ENCODE measurements at places on chromosomes 11 and 22. TPM values are rescaled to one million over a fixed set of nuclear protein-coding genes. Genes with fewer than 3 reads are reported as not detected.

GRCh38 chr11:85652786-85653447 is 5.2 kb downstream of the TMEM126A start:
- DNase-seq = no peak

OR52I2 gene
- total RNA-seq = not detected

PDE2A gene
- 1.5 TPM for total RNA-seq

DNA sequence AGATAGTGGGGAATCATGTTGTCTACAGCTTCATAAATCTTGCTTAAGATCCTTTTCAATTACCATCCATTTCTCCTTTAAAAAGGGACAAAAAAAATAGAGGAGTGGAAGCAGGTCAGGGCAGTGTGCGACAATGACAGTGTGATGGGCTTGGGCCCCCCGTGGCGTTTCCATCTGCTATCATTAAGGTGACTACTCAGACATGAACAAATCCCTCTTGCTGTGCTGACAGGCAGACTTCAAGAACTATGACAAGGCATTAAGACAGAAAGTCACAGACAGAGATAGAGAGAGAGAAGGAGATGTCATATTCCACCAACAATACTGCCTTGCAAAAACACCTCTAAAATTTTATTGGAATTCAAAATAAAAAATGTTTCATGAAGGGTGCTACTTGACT is 263.2 kb downstream of the DCDC1 start:
- DNase-seq = no peak

- peak; percentile 46 for DNase-seq
Measured at GRCh38 chr22:37126383-37126782, 16.9 kb upstream of the TMPRSS6 start.

DNA sequence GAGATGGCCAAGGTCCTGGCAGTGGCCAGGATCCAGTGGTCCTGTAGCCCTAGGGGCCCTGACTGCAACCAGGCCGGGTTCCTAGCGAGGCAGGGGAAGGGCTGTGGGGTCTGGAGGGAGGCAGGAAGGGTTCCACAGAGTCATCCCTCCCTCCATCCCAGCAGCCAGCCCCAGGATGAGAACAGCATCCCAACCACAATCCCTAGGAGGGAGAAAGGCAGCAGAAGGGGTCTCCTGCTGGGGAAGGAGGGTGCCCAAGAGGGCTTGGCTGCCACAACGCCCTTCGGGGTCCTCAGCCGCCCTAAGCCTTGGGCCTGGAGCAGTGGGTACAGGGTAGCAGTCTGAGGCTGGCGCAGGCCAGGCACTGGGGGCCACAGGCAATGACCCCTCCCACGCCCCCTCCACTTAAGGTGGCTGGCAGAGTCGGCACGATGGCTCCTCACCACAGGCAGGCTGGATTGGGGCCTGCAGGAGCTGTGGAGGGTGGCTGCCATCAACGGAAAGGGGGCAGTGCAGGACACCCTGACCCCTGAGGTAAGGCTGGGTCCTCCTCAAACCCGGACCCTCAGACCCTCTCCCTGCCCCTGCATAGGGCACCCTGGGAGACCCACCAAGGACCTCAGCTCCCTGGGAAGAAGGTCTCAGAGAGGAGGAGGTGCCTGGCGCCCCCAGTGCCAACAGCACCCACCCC is 7.2 kb downstream of the SLC22A12 start:
- DNase-seq = no peak

TMPRSS6 gene
- not detected for total RNA-seq

ESRRA gene
- 38.8 TPM for total RNA-seq

GRCh38 chr11:119263352-119263940 is 53.5 kb downstream of the MCAM start:
- DNase-seq = no peak

DNA sequence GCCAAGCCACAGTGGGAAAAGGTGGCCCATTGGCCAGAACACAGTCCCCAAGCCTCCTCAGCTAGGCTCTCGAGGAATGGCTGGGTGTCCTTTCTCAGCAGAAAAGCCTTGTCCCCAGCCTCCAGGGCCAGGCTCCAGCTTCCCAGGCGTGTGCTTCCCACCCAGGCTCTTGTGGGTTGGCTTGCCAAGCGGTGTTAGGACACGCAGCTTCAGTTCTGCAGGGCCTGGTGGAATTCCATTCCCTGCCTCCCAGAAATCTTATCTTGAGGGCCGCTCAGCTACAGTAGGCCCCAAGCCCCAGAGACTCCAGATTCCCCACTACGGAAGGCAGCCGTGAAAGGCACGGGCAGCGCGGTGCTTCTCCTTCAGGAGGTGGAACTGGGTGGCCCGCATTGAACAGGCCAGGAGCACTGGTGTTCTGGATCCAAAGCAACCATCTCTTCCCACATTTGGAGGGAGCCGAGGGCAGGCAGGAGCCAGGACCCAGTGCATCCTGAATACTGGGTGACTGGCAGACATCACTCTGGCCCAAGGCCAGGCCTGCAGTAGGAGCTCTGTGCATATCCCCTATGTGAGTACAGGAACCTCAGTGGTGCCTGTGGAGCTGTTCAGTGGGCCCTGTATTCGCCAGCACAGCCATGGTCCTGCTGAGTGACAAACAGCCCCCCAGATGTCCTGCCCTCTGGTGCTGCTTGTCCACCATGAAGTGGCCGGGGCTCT is 16.7 kb upstream of the KCNQ1OT1 start:
- DNase-seq = no peak

- no peak for DNase-seq
Measured at GRCh38 chr11:119423509-119424254, 710 bp upstream of the THY1 start.

Data from Caki2 (cell line).